Aorta (tissue), 5 donors: ENCODE measurements at places on chromosomes 5 and 9. TPM values are rescaled to one million over a fixed set of nuclear protein-coding genes. Genes with fewer than 3 reads are reported as not detected.

DNA sequence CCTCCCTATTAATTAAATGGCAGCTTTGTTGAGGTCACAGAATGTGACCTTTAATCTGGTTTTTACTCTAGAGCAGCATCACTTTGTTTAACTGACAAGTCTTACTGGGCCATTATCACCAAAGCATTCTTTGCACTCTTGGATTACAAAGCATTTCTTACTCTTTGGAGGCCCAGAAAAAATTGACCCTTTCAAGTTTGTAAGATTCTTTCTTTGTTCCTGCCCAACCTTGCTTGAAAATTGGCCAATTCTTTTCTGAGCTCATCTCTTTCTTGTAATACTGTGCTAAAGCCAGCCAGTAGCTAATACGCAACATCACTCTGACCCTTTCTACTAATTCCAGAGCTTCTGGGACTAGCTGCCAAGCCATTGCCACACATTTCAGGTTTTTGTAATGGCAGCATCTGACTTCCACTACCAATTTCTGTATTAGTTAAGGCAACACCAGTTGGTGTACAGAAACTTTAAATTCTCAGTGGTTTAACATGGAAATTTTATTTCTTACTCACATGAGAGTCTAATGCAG, 131.6 kb downstream of the PRDM6 start:
- H3K4me3 ChIP-seq: no peak overlapping the region
- no peaks in the 10 kb centered on the region for H3K27me3 ChIP-seq
- no peak overlapping the region for H3K27ac ChIP-seq
- H3K4me1 ChIP-seq: peaks cover 2% of the 10 kb centered on the region

ARID3C gene
- not detected for total RNA-seq

NDUFS6 gene
- total RNA-seq: 24.2 TPM

ABO gene
- 3.3 TPM for total RNA-seq

APBB3 gene
- total RNA-seq: 48.3 TPM

MARCOL gene
- not detected for total RNA-seq

PCAT7 gene
- 0.29 TPM for total RNA-seq

DNA sequence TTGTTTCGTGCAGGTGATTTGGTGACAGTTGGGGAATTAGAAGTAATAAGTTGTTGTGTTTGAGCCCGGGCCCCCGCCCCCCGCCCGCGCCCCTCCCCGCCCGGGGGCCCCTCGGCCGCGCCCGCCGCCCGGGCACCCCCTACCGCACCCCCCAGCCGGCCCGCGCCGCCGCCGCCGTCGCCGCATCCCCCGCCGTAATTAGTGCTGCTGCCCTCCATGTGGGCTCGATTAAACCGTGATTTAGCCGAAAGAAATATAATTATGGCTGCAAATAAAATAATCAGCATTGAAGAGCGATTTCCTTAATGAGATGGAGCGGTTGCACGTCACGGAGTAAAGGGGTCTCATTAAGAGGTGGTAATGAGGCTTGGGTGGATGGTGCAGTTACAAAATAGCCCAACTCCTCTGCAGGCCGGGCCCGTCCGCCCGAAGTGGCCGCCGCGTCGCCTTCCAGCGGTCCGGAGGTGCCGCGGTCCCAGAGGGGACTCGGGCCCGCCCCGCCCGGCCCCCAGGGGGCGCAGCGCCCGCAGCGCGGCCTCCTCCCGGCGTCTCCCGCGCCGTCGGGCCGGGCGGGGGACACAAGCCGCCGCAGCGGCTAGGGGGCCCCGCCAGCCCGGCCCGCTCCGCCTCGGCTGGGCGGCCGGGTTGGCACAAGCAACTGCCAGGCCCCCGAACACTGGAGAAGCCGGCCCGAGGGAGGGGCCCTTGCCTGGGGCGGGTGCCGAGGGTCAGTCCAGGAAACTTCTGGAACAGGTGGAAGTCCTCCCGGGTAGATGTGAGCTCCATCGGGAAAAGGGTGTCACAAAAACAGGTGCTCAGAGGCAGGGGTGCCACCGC, 6.9 kb upstream of the OTP start:
- no peak overlapping the region for H3K27ac ChIP-seq
- no peaks in the 10 kb centered on the region for H3K36me3 ChIP-seq
- DNase-seq: no peak
- peaks cover 3% of the 10 kb centered on the region for H3K4me1 ChIP-seq
- H3K27me3 ChIP-seq: no peaks in the 10 kb centered on the region

GRCh38 chr5:109668668-109669422, 20.9 kb upstream of the MAN2A1 start:
- H3K27ac ChIP-seq: no peak overlapping the region
- no peak overlapping the region for H3K4me3 ChIP-seq
- H3K27me3 ChIP-seq: no peaks in the 10 kb centered on the region
- no peaks in the 10 kb centered on the region for H3K36me3 ChIP-seq
- H3K4me1 ChIP-seq: no peaks in the 10 kb centered on the region

DNA sequence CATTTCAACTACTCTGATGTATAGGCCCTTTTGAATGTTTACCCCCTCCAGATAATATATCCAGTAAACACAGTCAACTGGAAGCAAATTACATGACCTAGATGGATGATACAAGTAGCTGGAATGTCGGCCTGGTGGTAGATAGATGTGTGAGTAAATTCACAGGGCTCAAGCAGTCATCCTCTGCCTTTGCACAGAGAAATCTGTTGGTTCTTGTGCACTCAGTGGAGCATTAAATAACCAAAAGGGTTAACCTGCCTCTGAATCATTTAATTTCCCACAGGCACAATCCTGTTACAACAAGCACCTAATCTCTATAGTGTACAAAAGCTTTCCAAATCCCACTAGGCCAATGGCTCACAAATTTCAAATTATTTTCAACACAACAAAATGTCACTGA, 668.3 kb downstream of the DNAH5 start:
- no peak overlapping the region for H3K27ac ChIP-seq
- H3K36me3 ChIP-seq: no peaks in the 10 kb centered on the region
- no peak for DNase-seq

DNA sequence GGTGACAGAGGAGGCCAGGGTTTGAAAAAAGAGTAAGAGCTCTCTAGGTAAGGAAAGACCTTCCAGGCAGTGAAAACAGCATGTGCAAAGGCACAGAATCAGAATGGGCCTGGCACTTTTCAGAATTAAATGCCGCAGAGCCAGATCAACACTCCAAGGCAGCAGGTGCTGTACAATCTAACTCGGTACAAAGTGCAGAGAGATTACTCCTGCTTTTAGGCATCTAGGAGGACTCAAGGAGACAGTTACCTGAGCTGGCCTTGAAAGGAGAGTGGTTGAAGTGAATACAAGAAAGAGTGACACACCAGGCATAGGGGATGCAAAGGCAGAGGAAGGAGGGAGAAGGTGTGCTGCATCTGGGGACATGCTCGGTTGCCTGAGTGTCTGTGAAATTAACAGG, 21.5 kb downstream of the HRH2 start:
- no peak overlapping the region for H3K27ac ChIP-seq
- H3K27me3 ChIP-seq: no peaks in the 10 kb centered on the region
- H3K36me3 ChIP-seq: no peaks in the 10 kb centered on the region
- no peak overlapping the region for H3K4me3 ChIP-seq

- no peaks in the 10 kb centered on the region for H3K4me1 ChIP-seq
- H3K4me3 ChIP-seq: no peak overlapping the region
- DNase-seq: no peak
- H3K27ac ChIP-seq: no peak overlapping the region
Observed at GRCh38 chr5:117131048-117131679, 556.5 kb upstream of the SEMA6A start.

IL13 gene
- not detected for total RNA-seq

IFNA21 gene
- not detected for total RNA-seq

GRCh38 chr5:164013077-164013670, 507.8 kb downstream of the MAT2B start:
- no peaks in the 10 kb centered on the region for H3K4me1 ChIP-seq
- H3K27me3 ChIP-seq: no peaks in the 10 kb centered on the region
- H3K4me3 ChIP-seq: no peak overlapping the region
- no peak for DNase-seq
- H3K36me3 ChIP-seq: no peaks in the 10 kb centered on the region
- no peak overlapping the region for H3K27ac ChIP-seq

GMCL2 gene
- not detected for total RNA-seq

DNA sequence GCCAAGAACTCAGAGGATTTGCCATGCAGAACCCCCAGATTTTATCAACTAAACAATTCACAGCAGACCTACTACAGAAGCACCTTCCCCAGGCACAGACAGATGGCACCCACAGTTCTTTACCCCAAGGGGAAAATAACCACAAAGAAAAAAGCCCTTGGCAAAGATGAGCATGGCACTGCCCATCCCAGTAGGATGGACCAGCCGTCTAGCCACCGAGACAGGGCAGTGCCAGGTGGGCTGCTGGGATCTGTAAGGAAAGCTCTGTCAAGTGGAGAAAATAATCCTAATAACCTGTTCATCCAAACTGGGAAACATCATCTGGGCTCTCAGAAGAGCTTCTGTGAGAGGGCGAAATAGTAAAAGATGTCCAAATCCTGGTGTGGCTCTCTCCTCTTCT, 130.0 kb downstream of the COL23A1 start:
- no peak overlapping the region for H3K27ac ChIP-seq
- no peaks in the 10 kb centered on the region for H3K4me1 ChIP-seq
- no peaks in the 10 kb centered on the region for H3K27me3 ChIP-seq
- no peaks in the 10 kb centered on the region for H3K36me3 ChIP-seq

PCA3 gene
- total RNA-seq: 0.32 TPM

- H3K36me3 ChIP-seq: no peaks in the 10 kb centered on the region
- no peaks in the 10 kb centered on the region for H3K27me3 ChIP-seq
Observed at GRCh38 chr5:5492087-5492933, 69.8 kb downstream of the ICE1 start.

GRCh38 chr9:92406477-92406876, 2.1 kb upstream of the OGN start:
- H3K27ac ChIP-seq: peak overlapping the region; percentile 83
- peak overlapping the region; percentile 52 for H3K4me3 ChIP-seq
- H3K36me3 ChIP-seq: no peaks in the 10 kb centered on the region

- H3K36me3 ChIP-seq: peaks cover 2% of the 10 kb centered on the region
- H3K4me1 ChIP-seq: no peaks in the 10 kb centered on the region
- DNase-seq: no peak
- H3K27me3 ChIP-seq: no peaks in the 10 kb centered on the region
Observed at GRCh38 chr5:172076761-172077244, 70.4 kb upstream of the FBXW11 start.

- no peaks in the 10 kb centered on the region for H3K36me3 ChIP-seq
- H3K4me1 ChIP-seq: no peaks in the 10 kb centered on the region
- H3K27me3 ChIP-seq: no peaks in the 10 kb centered on the region
- peak within 1 kb of the TSS; percentile 29 for H3K4me3 ChIP-seq
- DNase-seq: peak; percentile 66
Observed at GRCh38 chr9:128203024-128203706, at the start of gene DNM1. TSS of gene DNM1 (plus strand) at chr9:128203379. CDS start at chr9:128203471, 92 bp downstream.

- H3K4me3 ChIP-seq: no peak overlapping the region
- no peaks in the 10 kb centered on the region for H3K36me3 ChIP-seq
- no peak overlapping the region for H3K27ac ChIP-seq
- H3K4me1 ChIP-seq: no peaks in the 10 kb centered on the region
- DNase-seq: no peak
Observed at GRCh38 chr9:29644514-29644913, 2071.2 kb upstream of the C9orf72 start.
